Psoas muscle (tissue), 8 donors: ENCODE measurements at places on chromosomes 11 and 22. TPM values are rescaled to one million over a fixed set of nuclear protein-coding genes. Genes with fewer than 3 reads are reported as not detected.
A peak's percentile ranks its signal among the peaks of the same experiment; 100 is the strongest.

GRCh38 chr11:116678887-116679286 lies 93.9 kb downstream of the BUD13 start:
- DNase-seq: no peak

- DNase-seq: peak; percentile 11
These were observed 810.7 kb downstream of the BRD1 start for GRCh38 chr22:49016909-49017481.

Gene TPH1
- 0.28 TPM for total RNA-seq

DNA sequence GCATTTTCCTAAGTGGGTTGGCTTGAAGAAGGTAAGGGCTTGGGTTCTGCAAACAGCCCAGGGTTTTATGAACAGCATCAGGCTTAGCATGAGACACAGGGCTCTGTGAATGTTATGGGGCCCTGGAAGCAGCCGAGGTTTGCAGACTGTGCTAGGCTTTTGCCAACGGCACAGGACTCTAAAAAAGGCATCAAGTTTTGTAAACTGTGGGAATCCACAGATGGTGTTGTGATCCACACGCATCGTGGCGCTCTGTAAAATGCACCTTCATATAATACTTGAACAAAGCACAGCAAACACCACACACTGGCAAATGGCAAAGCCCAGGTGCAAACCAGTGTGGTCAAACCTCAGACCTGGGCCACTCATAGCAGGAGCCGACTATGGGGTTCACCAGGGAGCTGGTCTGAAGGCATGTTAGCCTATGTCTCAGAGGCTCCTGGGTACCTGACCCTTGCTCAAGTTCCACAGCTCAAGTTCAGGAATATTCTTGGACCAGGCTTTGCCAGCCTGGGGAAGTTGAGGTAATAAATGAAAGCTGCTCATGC lies 2.4 kb upstream of the SLCO2B1 start:
- DNase-seq: no peak

DNA sequence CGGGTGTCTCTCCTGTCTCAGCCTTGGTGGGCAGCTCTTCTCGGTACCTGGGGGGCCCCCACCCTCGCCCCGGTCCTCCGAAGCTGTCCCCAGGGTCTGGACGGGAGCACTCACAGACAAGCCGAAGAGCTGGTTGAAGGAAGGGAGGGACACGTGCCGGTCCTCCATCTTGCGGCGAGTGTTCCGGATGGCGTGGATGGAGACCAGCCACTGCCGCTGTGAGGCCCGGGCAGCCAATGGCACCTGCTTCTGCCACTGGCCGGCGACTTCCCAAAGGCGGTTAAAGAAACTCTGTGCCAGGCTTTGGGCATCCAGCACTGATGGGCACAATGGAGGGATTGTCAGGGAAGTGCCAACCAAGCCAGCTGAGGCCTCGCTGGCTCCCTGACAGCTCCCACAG lies 18.7 kb downstream of the PPM1F start:
- no peak for DNase-seq
